ENCODE measurements at places on chromosomes 4 and X.

DNA sequence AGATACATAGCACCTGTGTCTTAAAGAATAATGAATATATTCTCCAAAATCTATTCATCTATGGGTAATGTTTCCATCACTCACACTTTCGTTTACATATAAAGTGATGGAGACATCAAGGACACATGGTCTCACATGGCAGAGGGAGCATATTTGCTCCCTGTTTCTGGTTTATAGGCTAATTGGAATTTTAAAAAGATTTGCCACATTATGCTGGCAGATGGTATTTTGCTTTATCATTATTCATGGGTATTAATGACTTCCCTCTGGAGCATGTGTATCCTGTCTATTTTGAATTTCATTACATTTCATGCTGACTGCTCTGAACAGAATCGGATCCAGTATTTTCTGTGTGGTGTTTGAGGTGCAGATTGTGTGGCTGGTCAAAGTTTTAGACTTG, 79.0 kb downstream of the PDGFRA start:
- DNase-seq = no peak

GRCh38 chrX:112457788-112458187, 221.9 kb downstream of the LHFPL1 start:
- no peak for DNase-seq

GRCh38 chrX:129720741-129721140, 18.0 kb upstream of the XPNPEP2 start:
- DNase-seq = no peak

GRCh38 chrX:153641627-153642026, 5.4 kb upstream of the DUSP9 start:
- DNase-seq = no peak

DNA sequence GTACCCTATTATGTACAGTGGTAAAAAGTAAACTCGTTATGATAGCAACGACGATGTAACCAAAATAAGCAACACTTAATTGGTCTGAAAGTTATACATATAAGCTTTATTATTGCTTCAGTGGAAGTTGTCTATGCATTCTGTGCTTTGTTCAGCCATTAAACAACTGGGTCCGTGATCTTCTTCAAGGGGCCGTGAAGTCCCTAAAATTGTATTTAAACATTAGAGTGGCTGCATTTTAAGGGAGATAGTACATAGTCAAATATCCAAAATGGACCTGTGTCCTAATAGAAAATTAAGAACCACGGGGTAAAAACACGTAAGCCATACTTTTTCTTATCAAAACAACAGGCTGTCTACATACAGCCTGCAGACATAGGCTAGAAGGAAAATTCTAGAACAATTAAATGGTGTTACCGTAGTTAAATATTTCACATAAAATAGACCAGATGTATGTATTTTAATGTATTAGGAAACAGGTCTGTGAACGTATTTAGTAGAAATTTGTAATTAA, 2.1 kb downstream of the GUCY1A1 start:
- DNase-seq = no peak

Measured in NCI-H510A (cell line).